ENCODE measurements at places on chromosomes 6 and 20.
A peak's percentile ranks its signal among the peaks of the same experiment; 100 is the strongest.

DNA sequence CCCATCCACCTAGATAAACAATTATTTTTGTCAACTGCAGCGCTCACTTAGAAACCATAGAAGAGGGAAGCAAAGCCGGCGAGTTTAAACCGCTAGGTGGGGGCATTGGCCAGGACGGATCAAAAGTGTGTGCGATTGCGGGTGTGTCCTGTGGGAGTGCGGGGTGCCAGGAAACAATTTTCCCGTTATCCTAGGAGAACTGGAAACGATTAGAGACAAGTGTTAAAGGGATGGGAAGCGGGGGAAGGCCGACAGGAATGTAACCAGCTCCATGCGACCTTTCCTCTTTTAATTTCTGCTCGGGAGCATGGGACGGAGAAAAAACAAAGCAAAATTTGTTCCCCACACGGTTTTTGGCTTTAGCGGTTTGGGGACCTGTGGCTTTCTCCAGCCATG lies 2.8 kb upstream of the HTR1B start:
- no peak for DNase-seq

DNA sequence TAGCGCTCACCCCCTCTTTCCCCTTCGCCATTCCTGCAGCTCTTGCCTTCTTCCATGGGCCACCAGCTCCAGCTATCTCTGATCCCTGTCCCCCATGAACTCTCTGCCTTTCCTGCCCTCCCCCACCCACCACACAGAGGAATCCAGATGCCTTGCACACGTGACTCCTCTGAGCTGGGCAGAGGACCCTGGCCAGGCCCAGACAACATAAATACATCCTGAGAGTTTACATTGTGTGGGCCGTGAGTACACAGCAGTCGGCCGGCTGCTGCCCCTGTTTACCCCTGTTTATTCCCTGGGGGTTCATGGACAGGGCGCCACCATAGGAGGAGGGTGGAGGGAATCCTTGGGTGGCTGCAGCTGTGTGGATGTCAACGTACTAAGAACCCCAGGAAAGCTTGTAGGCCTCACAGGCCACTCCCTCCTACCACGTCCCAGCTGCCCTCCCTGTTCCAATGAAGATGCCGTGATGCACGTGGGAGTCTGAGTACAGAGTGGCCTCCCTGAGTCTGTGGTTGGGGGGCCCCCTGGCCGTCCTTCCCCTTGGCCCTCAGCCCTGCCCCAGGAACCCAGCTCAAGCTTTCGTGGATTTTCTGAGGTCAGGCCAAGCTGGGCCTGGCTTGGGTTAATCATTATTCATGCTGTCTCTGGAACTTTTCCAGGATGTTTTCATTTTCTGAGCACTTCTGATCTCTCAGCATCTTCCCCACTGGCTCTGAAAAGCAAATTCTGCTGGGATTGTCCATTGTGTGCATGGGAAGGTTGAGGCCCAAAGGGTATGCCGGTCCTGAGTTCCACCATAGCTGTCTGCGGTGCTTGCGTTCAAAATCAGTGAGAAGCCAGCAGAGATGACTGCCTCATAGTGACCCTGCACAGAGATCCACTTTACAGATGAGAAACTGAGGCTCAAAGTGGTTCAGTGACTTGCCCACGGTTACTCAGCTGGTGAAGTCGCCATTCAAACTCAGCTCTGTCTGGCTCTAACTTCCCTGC lies 136.3 kb downstream of the MRPL14 start:
- no peak for DNase-seq

- no peak for DNase-seq
These were observed 16.7 kb downstream of the CD109 start for GRCh38 chr6:73712535-73713173.

DNA sequence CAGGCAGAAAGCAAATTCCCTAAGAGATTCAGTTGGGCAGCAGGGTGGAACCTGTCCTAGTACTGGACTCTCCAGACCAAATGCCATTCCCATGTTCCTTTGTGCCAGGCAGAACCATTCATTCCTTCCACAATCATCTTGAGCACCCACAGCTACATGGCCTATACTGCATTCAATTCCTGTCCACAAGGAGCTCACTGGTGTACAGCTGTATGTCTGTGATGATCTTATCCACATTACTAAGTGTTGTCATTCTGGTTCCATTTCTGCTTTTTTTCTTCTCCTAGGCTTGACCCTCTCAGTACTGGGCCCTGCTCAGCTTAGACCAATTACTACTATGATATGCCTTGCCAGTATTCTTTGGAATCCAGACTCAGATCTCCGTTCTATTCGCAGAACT lies 27.5 kb downstream of the MAN1A1 start:
- DNase-seq = no peak

DNA sequence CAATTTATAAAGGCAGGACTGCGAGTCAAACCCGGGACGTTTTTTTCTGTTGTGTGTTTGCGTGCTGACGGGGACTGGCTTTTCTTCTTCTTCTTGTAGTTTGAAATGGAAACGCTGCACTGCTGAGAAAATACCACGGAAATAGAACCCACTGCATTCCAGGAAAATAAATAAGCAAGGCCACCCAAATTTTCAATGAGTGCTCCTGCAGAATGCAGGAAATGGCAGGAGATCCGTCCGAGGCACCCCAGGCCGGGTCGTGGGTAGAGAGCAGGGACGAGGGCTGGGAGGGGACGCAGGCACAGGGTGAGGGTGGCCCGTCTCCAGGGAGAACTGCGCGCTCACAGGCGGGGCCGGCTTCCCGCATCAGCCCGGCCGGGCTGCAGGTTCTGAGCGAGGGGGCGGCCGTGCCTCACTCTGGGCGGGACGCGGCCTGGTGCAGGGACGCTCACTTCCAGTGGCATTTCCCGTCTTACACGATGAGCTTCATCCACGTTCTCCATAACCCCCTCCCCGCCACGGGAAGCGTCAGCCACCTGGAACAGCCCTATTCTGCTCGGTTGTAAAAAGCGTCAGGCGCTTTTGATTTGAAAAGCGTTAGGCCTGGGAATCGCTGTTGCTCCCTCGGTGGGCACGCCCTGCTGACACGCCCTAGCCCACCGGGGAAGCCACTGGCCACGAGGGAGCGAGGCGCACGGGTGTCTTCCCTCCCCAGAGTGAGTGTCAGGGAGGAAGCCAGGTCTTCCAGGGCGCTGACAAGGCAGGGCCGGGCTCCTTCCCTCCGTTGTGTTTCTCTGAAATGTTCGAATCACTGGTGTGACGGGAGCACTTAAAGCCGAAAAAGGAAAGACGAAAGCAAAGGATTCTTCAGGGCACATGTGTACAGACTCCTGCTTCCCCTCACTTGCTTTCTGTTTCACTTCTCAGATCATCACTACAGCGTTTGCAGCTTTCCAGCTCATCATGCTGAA lies 17.9 kb upstream of the EXOC2 start:
- peak; percentile 42 for DNase-seq

DNA sequence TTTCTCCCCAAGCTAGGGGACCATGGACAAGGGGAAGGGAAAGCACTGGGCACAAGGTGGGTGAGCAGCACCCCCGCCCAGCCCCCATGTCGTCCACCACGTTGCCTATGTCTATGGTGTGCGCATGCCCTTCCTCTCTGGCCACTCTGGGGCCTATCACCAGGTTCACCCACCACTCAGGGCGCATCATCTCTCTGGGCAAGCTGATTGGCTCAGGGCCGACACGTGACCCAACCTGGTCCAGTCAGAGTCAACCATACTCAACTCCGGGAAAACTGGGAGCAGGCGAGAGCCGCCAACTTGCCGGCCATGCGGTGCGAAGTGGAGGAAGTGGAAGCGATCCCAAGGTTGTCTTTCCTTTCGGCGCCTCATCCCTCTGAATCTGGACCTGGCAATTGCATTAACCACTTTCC lies 25.9 kb downstream of the ACSS1 start:
- DNase-seq = no peak

- DNase-seq = no peak
These were observed 208.4 kb downstream of the PREX1 start for GRCh38 chr20:48619126-48620101.

- no peak for DNase-seq
These were observed 171.3 kb downstream of the SLC16A10 start for GRCh38 chr6:111258615-111259088.

GRCh38 chr20:14334306-14334930 lies 3.0 kb downstream of the FLRT3 start:
- DNase-seq = no peak

- no peak for DNase-seq
These were observed 79.8 kb upstream of the FAM184A start for GRCh38 chr6:119158057-119158848.

DNA sequence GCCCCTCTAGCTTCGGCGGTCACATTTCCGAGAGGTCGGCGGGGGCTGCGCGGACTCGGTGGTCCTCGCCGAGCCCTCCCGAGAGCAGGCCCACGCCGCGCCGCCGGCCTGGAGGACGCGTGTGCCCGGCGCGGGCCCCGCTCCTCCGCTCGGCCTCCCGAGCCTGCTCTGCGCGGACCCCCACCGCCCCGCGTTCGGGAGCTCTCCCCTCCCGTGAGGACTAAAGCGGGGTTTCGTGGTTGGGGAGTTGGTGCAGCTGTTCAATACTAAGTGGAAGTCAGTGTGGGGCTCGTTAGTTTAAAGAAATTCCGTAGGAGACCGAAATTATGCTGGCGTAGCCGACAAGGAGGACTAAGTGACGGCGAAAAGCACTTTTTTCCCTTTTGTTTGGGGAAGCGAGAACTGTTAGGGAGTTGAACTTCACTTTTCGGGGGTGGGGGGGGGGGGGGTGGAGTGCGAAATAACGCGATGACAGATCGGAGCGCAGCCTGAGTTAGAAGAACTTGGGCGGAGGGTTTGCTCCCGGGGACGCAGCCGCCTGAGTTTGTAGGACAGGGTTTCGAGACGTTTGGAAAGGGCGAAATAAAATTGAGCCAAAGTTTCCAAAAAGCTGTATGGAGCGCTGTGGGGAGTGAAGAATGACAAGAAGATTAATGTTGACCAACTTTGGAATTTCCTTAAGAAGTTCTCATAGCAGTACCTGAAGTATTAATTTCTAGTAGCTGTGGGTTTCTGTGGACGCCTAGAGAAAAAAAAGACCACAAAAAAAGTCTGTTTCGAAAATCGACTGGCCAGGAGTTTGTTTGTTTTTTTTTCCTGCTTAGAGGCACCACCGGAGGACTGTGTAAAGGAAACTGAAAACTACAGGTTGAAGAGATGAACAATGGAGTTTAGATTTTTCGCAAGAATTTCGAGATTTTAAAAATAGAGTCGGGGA lies 1.4 kb downstream of the QKI start:
- no peak for DNase-seq

- no peak for DNase-seq
These were observed at the start of gene MUCL3 for GRCh38 chr6:30940361-30940986. MUCL3 (plus strand) TSS chr6:30940973; CDS start chr6:30941000, 27 bp downstream.

DNA sequence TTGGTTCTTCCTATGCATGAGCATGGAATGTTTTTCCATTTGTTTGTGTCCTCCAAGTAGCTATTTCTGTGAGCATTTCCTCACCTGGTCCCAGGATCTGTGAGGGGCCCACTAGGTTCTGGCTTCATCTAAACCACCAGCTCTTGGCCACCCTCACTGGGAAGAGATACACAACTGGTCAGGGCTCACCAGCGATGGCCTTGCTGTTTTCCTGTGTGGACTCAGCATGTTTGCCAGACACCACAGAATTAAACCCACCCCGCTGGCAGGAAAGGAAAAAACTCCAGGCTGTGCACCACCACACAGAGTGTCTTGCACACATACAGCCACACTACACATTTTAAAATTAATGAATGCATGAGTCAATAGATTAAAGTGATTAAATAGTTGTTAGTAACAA lies 65.1 kb upstream of the NXT1 start:
- DNase-seq = no peak

DNA sequence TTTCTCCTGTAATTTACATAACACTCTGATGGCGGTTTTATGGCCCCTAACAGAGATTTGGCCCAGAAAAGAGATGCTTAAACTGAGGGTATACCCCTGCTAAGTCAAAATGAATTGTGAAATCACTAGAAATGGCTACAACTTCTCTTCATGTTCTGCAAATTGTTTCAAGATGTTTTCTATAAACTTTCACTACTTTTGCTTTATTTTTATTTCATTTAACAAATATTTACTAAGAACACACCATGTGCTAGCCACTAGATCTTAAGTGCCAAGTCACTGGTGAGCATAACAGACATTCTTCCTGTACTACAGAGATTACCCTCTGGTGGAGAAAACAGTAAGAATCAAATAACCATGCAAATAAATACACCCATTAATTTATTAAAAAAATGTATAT lies 87.6 kb downstream of the KCNQ5 start:
- DNase-seq = no peak

DNA sequence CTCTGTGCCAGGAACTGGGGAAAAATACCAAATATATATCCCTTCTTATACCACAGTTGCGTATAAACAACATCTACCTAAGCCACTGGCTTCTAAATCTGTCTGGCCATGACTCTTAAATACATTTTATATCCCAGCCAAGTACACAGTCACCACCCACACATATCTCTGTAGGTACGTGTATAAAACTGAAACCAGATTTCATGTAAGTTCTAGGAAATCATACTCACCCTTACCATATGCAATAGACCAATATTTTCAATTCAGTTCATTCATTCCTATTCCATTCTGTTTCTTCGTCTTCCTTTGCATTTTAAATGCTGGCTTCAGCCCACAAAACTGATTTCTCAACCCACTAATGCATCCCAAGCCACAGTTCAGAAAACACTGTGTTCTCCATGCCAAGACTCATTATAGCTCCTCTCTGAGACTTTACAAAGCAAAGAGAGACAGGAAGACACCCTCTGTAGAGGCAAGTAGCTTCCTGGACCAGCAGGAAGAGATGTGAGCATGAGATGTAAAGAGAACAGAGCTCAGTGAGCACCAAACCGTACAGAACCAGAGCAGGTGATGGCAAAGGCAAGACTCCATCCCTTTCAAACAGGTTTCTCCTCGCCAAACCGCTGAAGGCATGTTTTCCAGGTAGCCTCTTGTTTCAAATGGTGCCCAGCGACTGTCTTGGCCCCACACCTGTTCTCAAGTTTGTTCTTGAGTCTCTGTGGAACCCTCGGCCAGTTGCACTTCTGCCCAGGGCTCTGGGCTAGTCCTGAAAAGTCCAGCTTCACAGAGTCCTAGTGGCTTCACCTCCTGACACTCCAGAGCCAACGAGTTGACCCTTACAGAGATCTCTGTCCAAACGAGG lies 18.7 kb downstream of the FAM50B start:
- no peak for DNase-seq

GRCh38 chr20:824490-824889 lies 9.0 kb upstream of the FAM110A start:
- DNase-seq = no peak

- no peak for DNase-seq
These were observed 41.5 kb downstream of the BEND6 start for GRCh38 chr6:56996401-56996800.

Data from activated naive CD4-positive, alpha-beta T cell (primary cell).